ENCODE measurements at places on chromosomes 13 and 19. TPM values are rescaled to one million over a fixed set of nuclear protein-coding genes. Genes with fewer than 3 reads are reported as not detected.

CBY2 gene
- not detected for total RNA-seq

LILRB3 gene
- total RNA-seq, result 0.61 TPM

WDR18 gene
- total RNA-seq, result 57.2 TPM

ZGLP1 gene
- total RNA-seq, result 2.4 TPM

GRK1 gene
- 0.05 TPM for total RNA-seq

ZNF835 gene
- total RNA-seq, result 0.11 TPM

SPATA13 gene
- 48.8 TPM for total RNA-seq

SERPINE3 gene
- not detected for total RNA-seq

ZNF492 gene
- total RNA-seq, result 0.09 TPM

S1PR4 gene
- 236 TPM for total RNA-seq

ALOX5AP gene
- total RNA-seq, result 114 TPM

CEACAM1 gene
- 26.9 TPM for total RNA-seq

PRSS57 gene
- not detected for total RNA-seq

APOC1 gene
- total RNA-seq, result not detected

KANK2 gene
- 4.0 TPM for total RNA-seq
